ENCODE measurements at places on chromosomes 4 and X.

DNA sequence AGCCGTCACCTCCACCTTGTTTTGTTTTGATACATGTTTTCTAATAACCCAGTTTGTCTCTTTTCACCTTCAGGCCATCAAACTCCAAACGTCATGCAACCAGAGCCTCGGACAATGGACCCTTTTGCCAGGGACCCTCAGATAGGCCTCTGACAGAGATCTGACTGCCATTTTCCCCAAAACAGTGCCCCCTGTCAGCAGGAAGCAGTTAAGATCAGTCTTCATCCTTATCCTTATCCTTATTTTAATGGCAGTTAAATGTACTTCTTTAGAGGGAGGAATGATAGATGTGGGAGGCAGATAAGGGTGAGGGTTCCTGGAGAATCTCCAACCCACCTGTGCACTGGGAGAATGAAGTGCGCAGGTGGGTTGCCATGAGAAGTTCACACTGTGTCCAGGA, 135.7 kb downstream of the ANAPC10 start:
- no peak for DNase-seq

- no peak for DNase-seq
Measured at GRCh38 chr4:123943976-123944375, 547.4 kb downstream of the SPRY1 start.

- no peak for DNase-seq
Measured at GRCh38 chr4:141447761-141448160, 188.6 kb upstream of the IL15 start.

DNA sequence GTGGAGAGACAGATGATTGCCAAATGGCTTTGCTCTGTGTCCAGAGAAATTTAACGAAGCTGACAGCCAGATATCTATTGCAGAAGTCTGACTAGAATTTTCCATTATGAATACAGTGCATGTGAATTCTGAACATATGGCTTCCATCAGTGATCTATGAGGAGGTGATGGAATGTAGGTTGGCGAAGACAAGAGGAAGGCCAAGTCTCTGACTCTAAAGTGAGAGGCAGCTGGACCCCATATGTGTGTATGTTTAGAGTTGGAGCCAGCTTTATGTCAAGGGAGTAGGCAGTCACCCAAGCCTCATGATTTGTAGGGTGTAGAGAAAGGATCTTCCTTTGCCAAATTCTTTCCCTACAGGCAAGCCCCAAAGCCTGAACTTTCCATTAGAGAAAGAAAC, 76.2 kb upstream of the TEX13D start:
- DNase-seq, result no peak

- no peak for DNase-seq
Measured at GRCh38 chrX:96994093-96994492, 110.4 kb downstream of the RPA4 start.

DNA sequence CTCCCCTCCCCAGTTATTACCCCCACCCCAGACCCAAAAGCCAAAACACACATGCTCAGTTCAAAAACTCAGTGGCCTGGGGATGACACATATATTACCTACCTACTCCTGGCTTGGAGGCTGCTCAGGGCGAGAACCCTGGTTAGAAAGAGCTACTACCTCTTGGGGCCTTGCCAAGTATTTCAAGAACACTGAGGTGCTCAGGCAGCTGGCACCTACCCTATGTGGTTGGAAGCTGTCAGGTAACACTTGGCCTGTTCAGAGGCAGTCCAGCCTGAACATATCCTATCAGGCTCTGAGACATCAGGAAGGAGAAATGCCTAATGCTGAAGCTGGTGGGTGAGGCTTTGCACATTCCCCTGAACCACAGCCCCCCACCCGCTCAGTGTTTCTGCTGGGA, 4.9 kb downstream of the BCAP31 start:
- no peak for DNase-seq

GRCh38 chr4:38368613-38369012, 295.4 kb upstream of the KLF3 start:
- DNase-seq, result no peak

- DNase-seq, result no peak
Measured at GRCh38 chr4:154471032-154471431, 20.6 kb downstream of the DCHS2 start.

GRCh38 chr4:21454831-21455230, 493.7 kb downstream of the KCNIP4 start:
- DNase-seq, result no peak

GRCh38 chr4:166309286-166309685, 436.2 kb downstream of the TLL1 start:
- DNase-seq, result no peak

DNA sequence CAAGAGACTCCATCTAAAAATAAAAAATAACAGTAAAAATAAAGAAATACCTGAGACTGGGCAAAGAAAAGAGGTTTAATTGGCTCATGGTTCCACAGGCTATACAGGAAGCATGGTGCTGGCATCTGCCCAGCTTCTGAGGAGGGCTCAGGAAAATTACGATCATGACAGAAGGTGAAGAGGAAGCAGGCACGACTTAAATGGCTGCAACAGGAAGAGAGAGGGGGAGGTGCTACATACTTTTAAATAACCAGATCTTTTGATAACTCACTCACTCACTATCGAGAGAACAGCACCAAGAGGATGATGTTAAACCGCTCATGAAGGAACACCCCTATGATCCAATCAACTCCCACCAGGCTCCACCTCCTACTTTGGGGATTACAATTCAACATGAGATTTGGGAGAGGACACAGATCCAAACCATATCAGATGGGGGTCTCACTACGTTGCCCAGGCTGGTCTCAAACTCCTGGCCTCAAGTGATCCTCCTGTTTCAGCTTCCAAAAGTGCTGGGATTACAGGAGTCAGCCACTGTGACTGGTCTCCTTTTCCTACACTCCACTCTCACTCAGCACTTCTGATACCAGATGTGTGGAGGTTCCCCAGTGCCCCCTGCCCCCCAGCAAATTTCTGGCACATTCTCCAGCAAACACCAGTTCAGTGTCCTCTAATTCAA, 11.9 kb upstream of the ZNF157 start:
- DNase-seq, result no peak

DNA sequence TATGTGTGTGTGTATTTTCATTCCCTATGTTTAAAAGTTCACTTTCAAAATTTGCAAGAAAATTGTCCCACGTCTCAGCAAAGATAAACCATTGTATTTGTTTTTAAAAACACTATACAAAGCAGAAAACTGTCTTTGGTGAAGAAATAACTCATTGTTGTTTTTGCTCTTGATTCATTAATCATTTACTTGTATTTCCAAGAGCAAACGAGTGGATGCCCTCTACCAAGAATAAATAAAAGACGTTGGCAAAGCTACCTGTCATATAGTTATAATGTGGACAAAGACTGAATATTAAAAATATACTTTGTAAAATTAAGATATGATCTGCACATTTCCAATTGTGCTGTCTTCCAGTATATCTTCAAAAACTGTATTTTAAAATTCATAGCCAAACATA, 210.9 kb upstream of the NDST3 start:
- no peak for DNase-seq

DNA sequence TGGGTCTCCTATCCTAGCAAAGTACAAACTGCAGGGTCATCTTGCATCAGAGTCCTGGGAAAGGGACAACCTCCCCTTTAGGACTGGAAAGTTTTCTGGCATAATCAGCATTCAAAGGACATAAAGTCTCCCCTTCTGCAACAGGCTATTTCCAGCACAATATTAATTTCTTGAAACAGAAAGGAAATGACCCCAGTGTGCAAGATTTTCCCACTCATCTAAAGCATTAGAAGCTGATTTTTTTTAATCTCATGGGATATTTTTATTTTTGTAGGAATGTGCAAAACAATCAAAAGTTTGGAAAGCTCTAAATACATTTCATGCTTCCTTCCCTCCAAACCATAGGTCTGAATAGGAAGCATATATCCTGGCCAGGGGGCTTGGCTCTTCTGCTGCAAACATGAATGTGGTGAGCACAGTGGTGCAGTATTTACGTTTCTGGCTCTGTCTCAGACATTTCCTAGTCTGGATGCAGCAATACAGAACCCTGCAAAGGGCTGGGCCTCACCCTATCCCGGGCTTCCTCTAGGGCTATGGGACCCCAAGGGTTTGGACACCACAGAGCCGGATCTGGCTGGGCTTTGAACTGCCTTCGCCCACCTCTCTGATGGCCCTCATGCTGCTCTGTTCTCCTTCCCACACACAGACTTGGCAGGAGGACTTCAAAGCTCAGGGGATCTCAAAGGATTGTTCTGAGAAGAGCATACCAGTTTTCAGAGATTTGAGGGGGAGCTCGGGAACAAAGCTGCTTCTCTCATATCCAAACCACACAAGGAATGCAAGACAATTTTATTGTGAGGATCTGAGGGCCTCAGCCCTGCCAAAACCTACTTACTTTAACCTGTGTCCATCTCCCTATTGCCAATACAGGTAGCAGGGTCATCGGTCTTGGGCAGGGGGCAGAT, 64.9 kb downstream of the POLR2B start:
- no peak for DNase-seq

GRCh38 chrX:2628751-2629315, 62.3 kb upstream of the CD99 start:
- DNase-seq, result no peak

DNA sequence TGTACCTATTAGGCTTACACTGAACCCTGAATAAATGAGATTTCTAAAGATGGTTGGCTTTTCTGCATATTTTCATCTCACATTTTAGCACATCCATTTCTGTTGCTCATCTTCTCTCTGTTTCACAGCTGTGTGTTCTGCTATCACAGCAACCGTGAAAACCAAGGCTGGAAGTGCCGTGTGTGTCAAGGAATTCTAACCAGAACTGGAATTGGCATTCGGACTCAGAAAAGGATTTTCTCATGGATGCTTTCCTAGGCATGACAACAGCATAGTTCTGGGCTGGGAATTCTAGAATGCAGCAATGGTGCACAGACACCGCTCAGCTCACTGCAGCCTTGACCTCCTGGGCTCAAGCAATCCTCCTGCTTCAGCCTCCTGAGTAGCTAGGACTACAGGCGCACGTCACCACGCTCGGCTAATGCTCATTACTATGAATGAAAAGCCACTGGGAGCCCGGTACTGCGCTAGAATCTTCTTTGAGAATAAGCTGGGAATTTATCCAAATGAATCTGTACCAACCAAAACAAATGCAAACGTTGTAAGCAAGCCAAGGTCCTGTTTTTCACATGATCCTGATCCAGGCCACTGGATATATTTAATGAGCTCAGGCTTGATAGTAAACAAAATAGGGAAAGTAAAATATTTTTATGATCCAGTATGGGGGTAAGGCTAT, 105.2 kb downstream of the RBM47 start:
- DNase-seq, result peak; percentile 43

DNA sequence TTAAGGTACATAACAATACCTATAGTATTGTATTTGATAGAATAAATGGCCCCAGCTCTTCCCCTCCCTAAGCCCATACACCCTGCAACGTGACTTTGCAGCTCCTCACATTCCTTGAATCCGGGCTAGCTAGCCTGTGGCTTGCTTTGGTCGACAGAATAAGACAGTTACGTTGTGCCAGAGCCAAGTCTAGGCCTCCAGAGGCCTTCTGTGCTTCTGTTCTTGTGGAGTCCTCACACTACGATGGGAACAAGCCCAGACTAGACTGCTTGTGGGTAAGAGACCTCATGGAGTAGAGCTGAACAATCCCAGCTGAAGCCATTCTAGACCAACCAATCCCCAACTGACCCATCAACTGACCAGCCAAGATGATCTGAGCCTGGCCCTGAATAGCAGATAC, 102.4 kb upstream of the PLAC1 start:
- DNase-seq, result no peak
